Urinary bladder (tissue), 4 donors: ENCODE measurements at places on chromosomes 3 and 15. TPM values are rescaled to one million over a fixed set of nuclear protein-coding genes. Genes with fewer than 3 reads are reported as not detected.

GOLGA8J gene
- total RNA-seq: not detected

SERINC4 gene
- total RNA-seq: not detected

FBXL22 gene
- 26.2 TPM for total RNA-seq

LINGO1 gene
- total RNA-seq: 1.8 TPM

TF gene
- 1.2 TPM for total RNA-seq

IGSF11 gene
- 3.5 TPM for total RNA-seq

H1-8 gene
- total RNA-seq: not detected

TMEM40 gene
- total RNA-seq: 2.3 TPM

CCR3 gene
- total RNA-seq: not detected

LRTM1 gene
- total RNA-seq: 13.4 TPM

CCR5 gene
- total RNA-seq: 1.4 TPM

LRRIQ4 gene
- not detected for total RNA-seq

GABRR3 gene
- total RNA-seq: 0.11 TPM

CAMK1 gene
- 28.7 TPM for total RNA-seq

C3orf22 gene
- not detected for total RNA-seq

GPR156 gene
- total RNA-seq: 2.0 TPM

IMPG2 gene
- 2.3 TPM for total RNA-seq

GASK1A gene
- 25.1 TPM for total RNA-seq

C2CD4B gene
- total RNA-seq: 2.2 TPM
